GM23248 (cell line): ENCODE measurements at places on chromosomes 1 and 21. TPM values are rescaled to one million over a fixed set of nuclear protein-coding genes. Genes with fewer than 3 reads are reported as not detected.

DNA sequence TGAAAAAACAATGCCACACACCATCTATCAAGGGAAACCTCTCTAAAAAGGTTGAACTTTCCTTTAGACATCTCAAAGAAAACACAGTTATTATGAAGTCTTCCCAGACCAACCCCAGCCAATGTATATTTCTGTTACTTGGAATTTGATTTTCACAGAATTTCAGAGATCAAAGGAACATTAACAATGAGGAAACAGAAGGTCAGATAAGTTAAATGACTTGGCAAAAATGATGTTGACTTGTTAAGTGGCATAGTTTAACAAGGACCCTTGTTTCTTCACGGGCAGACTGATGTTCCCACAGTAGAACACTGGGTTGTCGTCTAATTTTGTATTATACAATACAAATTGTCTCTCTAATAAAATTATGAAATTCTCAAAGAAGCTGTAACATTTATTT, 29.0 kb downstream of the NME7 start:
- no peak for DNase-seq

DNA sequence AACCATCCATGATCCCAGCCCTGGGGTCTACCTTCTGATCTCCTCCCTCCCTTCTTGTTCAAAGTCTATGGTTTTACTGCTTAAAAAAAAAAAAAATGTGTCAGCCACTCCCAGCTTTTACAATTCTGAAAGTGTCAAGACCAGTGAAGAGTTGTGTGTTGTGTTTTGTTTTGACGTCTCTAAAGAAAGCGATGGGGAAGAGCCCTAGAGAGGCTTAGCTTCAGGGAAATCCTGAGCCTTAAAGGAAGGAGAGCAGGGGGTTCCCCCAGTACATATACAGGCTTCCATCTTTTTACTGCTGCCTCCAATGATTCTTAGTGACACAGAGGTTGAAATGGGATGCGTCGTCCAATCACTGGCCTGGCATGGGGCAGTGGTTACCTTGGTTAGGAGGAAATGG, 13.9 kb upstream of the FMOD start:
- no peak for DNase-seq

GRCh38 chr1:114103992-114104391, 49.7 kb downstream of the SYT6 start:
- no peak for DNase-seq

SELP gene
- not detected in 2 replicates for total RNA-seq

TNFAIP8L2 gene
- not detected in 2 replicates for total RNA-seq

CLCA1 gene
- not detected in 2 replicates for total RNA-seq
